ENCODE measurements at places on chromosomes 6 and 20.

DNA sequence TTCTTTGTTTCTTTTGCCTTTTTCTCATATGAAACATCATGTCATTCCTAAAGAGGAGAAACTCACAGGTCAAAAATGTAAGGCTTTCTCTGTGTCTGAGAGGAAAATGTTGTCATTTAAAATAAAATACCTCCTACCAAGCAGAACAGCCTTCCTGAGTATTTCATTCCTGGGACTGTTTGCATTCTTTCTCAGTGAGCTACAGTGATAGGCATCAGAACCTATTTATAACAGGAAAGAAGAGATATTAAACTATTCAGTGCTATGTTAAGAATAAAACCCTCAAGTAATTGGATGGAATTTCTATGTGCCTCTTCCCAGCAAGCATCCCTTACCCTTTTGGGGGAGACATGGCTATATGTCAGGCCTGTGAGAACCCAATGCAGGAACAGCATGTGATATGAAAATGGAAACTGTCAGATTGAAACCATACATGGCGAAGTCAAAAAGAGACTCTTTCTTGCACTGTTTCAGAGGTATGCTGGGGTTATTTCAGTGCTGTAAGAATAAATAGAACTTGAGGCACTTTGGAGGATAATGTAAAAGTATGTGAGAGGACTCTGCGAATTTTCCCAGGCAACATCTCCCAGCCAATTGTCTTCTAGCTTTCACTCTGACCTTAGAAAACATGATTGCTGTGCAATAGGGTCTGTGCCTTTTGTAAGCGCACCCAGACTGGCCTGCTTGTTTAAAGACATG lies 133.8 kb upstream of the CCN2 start:
- DNase-seq: no peak
- H3K27me3 ChIP-seq: no peaks in the 10 kb centered on the region
- H3K27ac ChIP-seq: no peak overlapping the region
- H3K4me3 ChIP-seq: no peak overlapping the region
- H3K4me1 ChIP-seq: peaks cover 3% of the 10 kb centered on the region

- H3K4me3 ChIP-seq: no peak overlapping the region
- H3K27ac ChIP-seq: no peak overlapping the region
- H3K27me3 ChIP-seq: no peaks in the 10 kb centered on the region
These were observed 538.1 kb upstream of the MAN1A1 start for GRCh38 chr6:119887666-119888065.

- H3K27me3 ChIP-seq: no peaks in the 10 kb centered on the region
- no peaks in the 10 kb centered on the region for H3K4me1 ChIP-seq
- DNase-seq: no peak
- H3K27ac ChIP-seq: no peak overlapping the region
- H3K36me3 ChIP-seq: no peaks in the 10 kb centered on the region
- H3K4me3 ChIP-seq: no peak overlapping the region
These were observed 60.5 kb upstream of the PRDM1 start for GRCh38 chr6:106025655-106026054.

DNA sequence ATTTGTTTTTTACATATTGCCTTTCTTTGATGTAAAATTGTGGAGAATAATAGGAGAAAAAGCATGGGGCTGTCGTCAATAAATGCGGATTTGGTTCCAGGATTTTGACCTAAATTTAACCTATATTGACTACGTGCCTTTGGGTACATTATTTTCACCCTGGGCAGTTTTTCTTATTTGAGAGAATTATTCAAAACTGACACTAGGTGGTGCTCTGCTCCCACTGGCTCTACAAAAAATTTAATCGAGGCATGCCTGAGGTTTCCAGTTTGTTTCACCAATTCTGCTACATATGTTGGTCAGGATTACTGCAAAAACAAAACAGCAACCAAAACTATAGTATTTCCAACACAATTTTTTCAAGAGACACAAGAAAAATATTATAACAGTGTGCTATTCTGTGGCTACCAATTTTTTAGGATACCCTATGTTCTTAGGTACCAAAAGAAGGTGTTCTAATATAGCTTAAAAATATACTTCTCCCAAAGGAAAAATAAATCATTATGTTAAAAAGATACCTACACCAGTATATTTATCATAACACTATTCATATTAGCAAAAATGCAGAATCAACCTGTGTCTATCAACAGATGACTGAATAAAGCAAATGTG lies 48.6 kb upstream of the FABP7 start:
- no peak overlapping the region for H3K27ac ChIP-seq
- H3K4me3 ChIP-seq: no peak overlapping the region
- DNase-seq: no peak
- peaks cover 20% of the 10 kb centered on the region for H3K4me1 ChIP-seq

DNA sequence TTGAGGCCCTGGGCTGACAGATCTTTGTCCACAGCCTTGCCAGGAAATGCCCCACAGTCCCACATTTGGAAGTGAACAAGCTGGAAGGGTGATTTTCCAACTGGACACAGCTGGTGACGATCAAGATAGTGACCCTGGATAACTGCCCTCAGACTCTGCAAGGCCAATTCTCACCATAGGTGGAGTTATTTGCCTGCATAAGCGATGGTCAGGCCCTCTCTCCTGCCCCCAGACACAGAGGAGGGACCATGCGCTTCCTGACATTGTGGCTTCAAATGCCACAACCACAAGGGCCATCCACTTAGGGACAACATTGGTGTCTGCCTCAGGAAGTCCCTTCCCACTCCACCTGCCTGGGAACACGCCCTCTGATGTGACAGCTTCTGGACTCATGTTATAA lies 96.0 kb downstream of the JPH2 start:
- no peak for DNase-seq
- H3K4me3 ChIP-seq: no peak overlapping the region
- H3K36me3 ChIP-seq: no peaks in the 10 kb centered on the region
- H3K27me3 ChIP-seq: peaks cover 2% of the 10 kb centered on the region

DNA sequence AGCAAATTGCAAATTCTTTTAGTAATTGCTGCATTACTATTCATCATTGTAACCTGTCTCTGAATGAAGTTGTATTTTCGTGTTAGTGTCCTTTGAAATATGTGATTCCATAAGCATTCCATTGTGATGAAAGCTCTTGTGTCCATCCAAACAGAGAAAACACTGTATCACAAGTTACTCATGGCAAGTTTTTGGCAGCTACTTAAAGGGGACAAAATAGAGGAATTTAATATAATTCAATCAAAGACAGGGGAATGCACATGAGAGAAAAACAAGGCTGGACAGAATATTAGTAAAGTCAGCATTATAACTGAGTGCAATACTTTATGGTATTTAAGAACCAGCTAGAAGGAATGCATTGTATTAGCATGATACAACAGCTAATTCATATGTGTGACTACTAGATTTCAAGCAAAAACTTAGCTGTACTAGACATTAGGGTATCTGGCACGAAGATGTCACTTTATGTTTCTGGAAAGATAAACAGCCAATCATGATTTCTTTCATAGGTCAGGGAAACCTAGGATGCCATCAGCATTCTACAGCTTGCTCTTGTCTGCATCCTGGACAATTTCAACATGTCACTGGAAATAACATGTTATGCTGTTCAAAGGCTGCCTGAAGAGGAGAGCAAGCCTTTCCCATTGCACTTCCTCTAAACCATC lies 270.6 kb upstream of the MARCKS start:
- peaks cover 9% of the 10 kb centered on the region for H3K4me1 ChIP-seq
- H3K27me3 ChIP-seq: no peaks in the 10 kb centered on the region

GRCh38 chr20:1015181-1015580 lies 13.1 kb upstream of the RSPO4 start:
- no peaks in the 10 kb centered on the region for H3K36me3 ChIP-seq
- H3K27me3 ChIP-seq: peaks cover 18% of the 10 kb centered on the region
- no peak overlapping the region for H3K4me3 ChIP-seq
- no peak for DNase-seq

- peaks cover 19% of the 10 kb centered on the region for H3K4me1 ChIP-seq
- no peak for DNase-seq
- H3K36me3 ChIP-seq: peaks cover 5% of the 10 kb centered on the region
These were observed 19.2 kb upstream of the LMBRD1 start for GRCh38 chr6:69816026-69816425.

GRCh38 chr20:15653396-15654207 lies 919.6 kb downstream of the KIF16B start:
- H3K27ac ChIP-seq: no peak overlapping the region
- H3K4me1 ChIP-seq: no peaks in the 10 kb centered on the region
- no peak overlapping the region for H3K4me3 ChIP-seq
- H3K27me3 ChIP-seq: no peaks in the 10 kb centered on the region
- no peak for DNase-seq

DNA sequence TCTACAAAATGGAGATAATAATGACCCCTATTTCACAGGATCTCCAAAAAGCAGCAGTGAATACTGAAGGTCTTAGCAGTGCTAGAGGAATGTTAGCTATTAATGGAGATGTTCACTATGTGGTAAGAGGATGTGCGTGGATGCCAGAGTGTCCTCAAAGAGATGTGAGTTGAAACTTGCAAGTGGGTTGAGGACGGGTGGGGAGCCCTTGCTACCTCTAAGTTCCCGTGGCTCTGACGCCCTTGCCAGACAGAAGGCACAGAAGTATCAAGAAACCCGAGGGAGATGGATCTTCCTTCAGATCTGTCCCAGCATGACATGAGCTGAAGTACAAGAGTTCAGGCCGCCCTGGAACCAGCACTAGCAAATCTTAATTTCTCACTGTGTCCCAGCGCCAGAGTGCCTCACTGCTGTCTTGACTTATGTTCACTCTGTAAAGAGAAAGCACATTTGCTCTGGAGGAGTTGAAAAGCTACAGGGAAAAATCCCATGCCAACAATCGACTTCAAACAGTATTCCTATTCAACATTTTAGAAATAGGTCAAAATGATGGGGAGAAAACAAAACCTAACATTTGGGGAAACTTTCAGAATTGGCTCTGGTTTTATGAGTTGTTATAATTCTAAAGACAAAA lies 59.5 kb downstream of the FYN start:
- peaks cover 73% of the 10 kb centered on the region for H3K4me1 ChIP-seq
- H3K27ac ChIP-seq: peak overlapping the region; percentile 74
- no peaks in the 10 kb centered on the region for H3K36me3 ChIP-seq
- peak overlapping the region; percentile 65 for H3K4me3 ChIP-seq
- peaks cover 8% of the 10 kb centered on the region for H3K27me3 ChIP-seq
- DNase-seq: no peak

GRCh38 chr20:60338556-60338955 lies 380.3 kb downstream of the CDH26 start:
- H3K27me3 ChIP-seq: peaks cover 2% of the 10 kb centered on the region
- peaks cover 5% of the 10 kb centered on the region for H3K36me3 ChIP-seq
- H3K4me3 ChIP-seq: no peak overlapping the region
- no peak overlapping the region for H3K27ac ChIP-seq
- peaks cover 11% of the 10 kb centered on the region for H3K4me1 ChIP-seq
- DNase-seq: no peak

GRCh38 chr20:50759678-50760077 lies 28.3 kb downstream of the PARD6B start:
- H3K27ac ChIP-seq: no peak overlapping the region
- H3K36me3 ChIP-seq: no peaks in the 10 kb centered on the region
- no peaks in the 10 kb centered on the region for H3K27me3 ChIP-seq
- H3K4me3 ChIP-seq: no peak overlapping the region
- DNase-seq: no peak

GRCh38 chr20:6663104-6663503 lies 104.4 kb upstream of the BMP2 start:
- H3K36me3 ChIP-seq: no peaks in the 10 kb centered on the region
- no peaks in the 10 kb centered on the region for H3K27me3 ChIP-seq
- H3K4me3 ChIP-seq: no peak overlapping the region

GRCh38 chr6:73636048-73636447 lies 17.7 kb downstream of the SLC17A5 start:
- H3K36me3 ChIP-seq: peaks cover 3% of the 10 kb centered on the region
- H3K27me3 ChIP-seq: peaks cover 3% of the 10 kb centered on the region
- no peak overlapping the region for H3K27ac ChIP-seq
- no peaks in the 10 kb centered on the region for H3K4me1 ChIP-seq
- DNase-seq: no peak

DNA sequence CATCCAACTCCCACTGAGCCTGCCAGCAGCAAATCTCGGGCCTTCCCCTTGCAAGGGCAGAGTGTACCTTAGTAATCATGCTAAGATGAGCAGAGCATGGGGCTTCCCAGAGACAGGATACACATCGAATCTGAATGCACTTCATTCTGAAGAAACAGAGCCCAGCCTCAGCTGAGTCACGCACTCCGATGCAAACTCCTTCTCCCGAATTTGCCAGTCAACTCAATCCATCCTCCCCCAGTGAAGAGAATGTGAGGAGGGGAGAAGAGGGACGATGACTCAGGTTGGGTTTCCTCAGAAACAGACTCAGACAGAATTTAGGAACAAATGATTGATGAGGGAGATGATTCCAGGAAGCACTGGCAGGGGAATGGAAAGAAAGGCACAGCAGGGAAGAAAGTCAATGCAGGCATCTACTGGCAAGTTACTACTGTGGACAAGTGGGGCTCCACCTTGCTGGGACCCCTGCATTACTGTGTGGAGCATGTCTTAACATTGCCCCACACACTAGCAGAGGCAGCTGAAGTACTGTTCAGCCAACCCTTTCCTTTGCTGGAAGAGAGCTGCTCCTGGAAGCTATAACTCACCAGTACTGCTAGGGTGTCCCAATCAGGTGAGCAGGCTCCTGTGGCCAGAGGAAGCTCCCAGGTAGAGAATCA lies 251.6 kb downstream of the ADGB start:
- no peaks in the 10 kb centered on the region for H3K4me1 ChIP-seq
- no peak for DNase-seq
- H3K27ac ChIP-seq: no peak overlapping the region
- peaks cover 6% of the 10 kb centered on the region for H3K36me3 ChIP-seq
- no peak overlapping the region for H3K4me3 ChIP-seq

DNA sequence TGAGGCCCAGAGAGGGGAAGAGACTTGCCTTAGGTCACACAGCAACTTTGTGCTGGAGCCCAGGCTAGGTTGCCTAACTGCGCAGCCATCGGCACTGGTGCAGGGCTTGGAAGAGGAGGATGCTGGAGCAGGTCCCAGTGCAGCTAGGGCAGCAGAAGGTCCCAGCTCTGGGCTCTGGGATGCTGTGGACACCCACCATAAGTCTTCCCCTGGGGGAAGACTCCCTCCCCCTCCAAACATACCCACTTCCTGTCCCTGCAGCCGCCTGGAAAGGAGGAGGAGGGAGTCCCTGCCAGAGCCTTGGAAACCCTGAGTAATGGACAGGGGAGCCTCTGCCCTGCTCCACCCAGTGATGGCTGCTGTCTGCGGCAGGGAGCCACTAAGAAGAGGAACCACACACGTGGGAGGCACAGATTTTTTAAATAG lies 93.6 kb downstream of the NCR2 start:
- DNase-seq: no peak
- no peak overlapping the region for H3K27ac ChIP-seq
- peaks cover 3% of the 10 kb centered on the region for H3K4me1 ChIP-seq

- no peak overlapping the region for H3K27ac ChIP-seq
- H3K36me3 ChIP-seq: no peaks in the 10 kb centered on the region
- peaks cover under 1% of the 10 kb centered on the region for H3K4me1 ChIP-seq
- H3K27me3 ChIP-seq: no peaks in the 10 kb centered on the region
- no peak overlapping the region for H3K4me3 ChIP-seq
- DNase-seq: no peak
These were observed 55.9 kb downstream of the ATXN1 start for GRCh38 chr6:16705081-16705993.

DNA sequence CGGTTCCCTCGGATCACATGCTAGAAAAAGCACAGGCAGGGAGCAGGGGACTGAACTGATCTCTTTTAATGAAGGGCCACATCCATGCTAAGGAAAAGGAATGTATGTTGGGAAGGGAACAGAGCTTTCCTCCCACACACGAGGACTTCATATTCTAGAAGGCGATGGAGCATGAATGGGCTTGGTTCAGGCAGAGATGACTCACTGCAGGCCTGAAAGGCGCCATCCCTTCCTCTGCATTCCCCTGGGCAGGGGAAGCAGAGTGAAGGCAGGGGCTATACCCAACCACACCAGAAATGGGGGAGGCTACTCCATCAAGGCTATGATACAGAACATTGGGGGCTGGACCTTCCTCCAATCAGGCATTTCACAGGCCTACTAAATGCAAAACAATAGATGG lies 30.6 kb downstream of the ELMO2 start:
- no peak for DNase-seq
- H3K27ac ChIP-seq: no peak overlapping the region
- H3K4me1 ChIP-seq: no peaks in the 10 kb centered on the region
- no peak overlapping the region for H3K4me3 ChIP-seq
- H3K27me3 ChIP-seq: peaks cover 3% of the 10 kb centered on the region

Data from glutamatergic neuron (in vitro differentiated cells).